RCC 7860 (cell line): ENCODE measurements at places on chromosomes 7 and 10.

DNA sequence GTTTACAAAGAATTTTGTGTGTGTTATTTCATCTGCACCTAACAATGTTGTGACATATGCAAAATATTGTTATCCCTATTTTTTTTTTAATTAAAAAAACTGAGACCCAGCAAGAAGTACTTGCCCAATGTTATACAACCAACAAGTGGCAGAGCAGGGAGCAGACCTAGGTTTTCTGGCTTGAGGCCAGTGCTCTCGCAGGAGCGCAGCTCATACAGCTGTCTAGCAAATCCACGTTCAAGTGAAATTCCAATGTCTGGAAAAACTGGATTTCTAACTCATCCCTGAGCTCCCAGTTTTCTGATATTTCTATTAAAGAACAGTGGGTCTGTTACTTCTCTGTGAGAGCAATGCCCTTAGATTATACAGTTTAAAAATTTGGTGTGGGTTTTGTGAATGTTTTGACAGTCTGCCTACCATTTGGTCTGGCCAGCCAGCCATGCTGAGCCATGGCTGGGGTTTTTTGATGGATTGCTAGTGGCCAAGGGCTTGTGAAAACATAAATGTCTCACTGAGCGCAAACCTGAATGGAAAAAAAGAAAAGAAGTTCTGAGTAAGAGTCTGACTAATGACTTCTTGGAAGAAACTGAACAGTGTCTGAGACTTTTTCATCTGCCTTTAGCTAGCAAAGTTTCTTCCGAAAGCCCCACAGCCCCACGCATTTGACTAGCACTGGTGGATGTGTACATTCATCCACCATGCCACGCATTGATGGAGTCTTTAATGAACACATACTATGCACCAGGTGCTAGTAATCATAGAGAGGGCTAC lies 15.4 kb upstream of the PRF1 start:
- no peak for DNase-seq

- no peak for DNase-seq
These were observed 16.6 kb downstream of the C7orf33 start for GRCh38 chr7:148607151-148607661.

DNA sequence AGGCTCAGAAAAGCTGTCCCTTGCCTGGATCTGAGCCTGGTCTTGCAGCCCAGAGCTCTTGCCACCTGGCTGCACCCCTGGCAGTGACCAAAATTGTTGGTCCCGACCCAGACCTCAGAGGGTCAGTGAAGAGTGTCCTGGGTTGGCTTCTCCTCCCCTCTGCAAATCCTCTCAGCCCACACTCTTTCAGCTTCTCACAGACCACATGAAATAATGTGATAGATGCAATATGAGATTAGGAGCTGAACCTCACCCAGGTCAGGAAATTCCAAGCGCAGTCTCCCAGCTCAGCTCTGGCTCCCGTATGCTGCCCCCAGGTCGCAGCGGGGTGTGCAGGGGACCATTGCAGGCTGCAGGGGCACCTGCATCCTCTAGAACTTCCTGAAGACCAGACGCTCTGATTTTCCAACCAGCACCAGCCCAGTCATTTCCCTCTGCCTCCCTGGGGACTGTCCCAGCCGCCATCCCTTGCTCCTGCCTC lies 19.6 kb upstream of the RET start:
- DNase-seq = no peak

- no peak for DNase-seq
These were observed 24.3 kb downstream of the NUP42 start for GRCh38 chr7:23205909-23206767.

DNA sequence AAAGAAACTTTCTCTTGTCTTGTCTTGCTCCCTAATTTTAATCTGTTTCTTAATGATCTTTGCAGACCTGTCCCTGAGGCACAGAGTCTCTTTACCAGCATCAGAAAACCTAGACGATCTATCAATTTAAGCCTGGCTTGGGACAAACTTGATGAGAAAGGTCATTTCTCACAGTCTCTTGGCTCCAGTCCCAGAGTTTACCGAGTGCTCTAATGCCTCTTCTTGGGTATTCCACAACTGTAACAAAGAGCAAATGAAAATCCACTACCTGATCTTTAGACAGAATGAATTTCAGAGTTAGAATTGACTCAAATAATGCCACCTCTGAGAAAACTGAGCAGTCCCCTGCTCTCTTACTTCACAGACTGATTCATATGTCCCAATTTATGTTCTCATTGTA lies 106.4 kb upstream of the DNAJB12 start:
- DNase-seq = no peak

DNA sequence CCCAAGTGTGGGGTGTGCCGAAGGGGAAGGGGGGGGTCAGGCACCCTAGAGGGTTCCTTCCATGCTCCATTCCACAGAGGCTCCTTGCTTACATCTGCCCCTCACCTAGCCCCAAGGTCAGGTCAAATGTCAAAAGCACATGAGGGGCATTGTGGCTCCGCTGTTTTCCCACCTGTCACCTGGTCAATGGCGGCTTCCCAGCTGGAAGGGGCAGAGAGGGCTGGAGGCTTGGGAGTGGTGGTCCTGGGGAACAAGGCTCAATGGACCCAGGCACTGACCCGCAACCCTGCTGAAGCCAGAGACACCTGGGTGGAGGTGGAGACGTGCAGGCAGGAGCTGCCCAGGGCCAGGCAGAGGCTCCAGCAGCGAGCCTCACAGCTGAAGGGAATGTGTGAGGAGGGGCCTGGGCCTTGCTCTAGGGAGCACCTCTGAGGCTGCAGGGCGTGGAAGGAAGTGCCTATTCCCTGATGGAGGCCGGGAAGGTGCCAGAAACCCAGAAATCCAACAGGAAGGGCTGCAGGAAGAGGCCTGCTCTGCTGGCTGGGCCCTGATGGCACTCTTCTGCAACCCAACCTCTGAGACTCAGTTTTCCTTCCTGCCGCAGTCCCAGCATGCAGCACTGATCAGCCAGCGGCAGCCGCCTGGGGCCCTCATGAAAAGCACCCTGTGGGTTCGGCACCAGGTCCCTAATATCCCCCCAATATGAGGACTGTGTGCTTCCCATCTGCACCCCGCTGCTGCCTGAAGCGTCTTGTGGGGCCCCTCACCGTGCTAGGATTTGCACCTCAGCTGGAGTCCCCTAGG lies 16.0 kb downstream of the RASGEF1A start:
- DNase-seq = no peak

- peak; percentile 81 for DNase-seq
These were observed at the start of gene CHPF2 for GRCh38 chr7:151232091-151232916. Gene CHPF2, plus strand, starts transcription at chr7:151232483. Its CDS starts 1,529 bp downstream, at chr7:151234012.

DNA sequence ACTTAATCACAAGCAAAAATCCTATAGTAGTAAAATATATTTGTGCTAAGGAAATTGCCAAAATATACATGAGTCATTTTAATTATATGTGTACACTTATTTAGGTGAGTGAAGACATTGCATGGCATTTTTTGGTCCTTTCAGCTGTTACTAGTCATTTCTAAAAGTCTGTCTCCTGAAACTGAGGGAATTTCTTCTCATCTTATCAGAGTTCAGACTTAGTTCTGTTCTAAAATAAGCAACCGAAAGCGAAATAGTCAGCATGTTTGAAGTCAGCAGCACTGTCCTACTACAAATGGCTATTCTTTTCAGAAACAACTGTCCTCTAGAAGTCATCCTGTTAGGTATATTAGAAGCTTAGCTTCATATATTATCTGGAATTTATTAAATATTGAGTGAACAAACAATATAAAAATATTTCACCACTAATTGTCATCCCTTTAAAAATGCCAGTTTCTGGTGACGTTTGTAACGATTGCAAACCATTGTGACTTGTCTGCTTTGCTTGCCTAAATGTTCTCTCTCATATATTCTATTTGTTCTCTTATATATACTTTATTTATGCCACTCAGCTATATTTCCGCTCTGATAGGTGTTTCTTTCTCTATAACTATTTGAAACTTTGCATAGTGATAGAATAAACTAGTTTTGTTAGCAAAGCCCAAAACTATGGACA lies 227.4 kb upstream of the KAT6B start:
- no peak for DNase-seq

DNA sequence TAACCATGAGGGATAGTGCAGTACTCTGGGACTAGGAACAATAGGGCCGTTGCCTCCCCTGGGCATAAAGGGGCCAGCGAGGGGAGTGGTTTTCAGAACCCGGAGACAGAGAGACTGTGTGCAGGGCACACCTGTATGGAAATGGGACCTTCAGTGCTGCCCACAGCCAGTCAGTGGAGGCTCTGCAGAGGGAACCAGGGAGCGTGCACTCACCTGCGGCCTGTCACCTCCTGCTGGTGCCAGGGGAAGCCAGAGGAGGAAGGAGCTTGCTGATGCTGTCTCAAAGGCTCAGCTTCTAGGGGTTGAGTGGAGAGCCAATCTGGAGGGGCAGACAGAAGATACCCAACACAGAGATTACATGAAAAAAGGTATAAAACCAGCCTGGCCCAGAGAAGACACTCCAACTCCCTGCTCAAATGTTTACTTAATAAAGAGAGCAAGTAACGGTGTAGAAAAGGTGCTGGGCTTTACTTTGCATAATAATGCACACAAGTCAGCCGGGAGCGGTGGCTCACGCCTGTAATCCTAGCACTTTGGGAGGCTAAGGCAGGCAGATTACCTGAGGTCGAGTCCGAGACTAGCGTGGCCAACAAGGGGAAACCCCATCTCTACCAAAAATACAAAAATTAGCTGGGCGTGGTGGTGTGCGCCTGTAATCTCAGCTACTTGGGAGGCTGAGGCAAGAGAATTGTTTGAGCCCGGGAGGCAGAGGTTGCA lies 35.5 kb upstream of the WAPL start:
- DNase-seq = no peak

DNA sequence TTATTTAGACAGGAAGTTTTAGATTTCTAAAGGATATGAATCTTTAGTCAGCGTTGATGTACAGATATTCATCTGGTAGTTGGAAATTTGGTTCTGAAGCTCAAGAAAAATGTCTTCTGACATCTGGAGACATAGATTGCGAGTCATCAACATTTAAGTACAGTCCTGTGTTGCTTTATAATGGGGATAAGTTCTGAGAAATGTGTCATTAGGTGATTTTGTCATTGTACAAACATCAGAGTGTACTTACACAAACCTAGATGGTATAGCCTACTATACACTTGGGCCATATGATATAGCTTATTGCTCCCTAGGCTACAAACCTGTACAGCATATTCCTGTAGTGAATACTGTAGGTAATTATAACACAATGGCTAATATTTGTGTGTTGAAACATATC lies 49.6 kb upstream of the UBN2 start:
- no peak for DNase-seq

- DNase-seq = no peak
These were observed 647.2 kb downstream of the GRM8 start for GRCh38 chr7:126605553-126605952.

DNA sequence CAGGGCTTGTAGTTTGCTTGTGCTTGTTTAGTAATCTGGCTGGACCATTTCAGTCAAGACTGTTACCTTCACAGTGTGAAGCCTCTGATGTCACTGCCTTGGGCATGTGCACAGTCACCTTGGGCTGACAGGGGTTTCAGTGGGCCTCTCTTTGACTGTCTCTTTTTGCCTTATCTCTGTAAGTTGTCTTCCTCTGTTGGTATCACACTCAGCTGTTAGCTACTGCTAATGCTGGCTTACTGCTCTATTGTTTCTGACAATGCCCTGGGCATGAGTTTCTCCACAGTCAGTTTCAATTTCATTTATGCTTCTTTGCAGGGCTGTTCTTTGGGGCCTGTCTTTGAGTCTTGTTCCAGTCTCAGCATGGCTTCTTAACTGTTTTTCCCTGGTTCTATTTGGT lies 201.9 kb upstream of the SHH start:
- no peak for DNase-seq

DNA sequence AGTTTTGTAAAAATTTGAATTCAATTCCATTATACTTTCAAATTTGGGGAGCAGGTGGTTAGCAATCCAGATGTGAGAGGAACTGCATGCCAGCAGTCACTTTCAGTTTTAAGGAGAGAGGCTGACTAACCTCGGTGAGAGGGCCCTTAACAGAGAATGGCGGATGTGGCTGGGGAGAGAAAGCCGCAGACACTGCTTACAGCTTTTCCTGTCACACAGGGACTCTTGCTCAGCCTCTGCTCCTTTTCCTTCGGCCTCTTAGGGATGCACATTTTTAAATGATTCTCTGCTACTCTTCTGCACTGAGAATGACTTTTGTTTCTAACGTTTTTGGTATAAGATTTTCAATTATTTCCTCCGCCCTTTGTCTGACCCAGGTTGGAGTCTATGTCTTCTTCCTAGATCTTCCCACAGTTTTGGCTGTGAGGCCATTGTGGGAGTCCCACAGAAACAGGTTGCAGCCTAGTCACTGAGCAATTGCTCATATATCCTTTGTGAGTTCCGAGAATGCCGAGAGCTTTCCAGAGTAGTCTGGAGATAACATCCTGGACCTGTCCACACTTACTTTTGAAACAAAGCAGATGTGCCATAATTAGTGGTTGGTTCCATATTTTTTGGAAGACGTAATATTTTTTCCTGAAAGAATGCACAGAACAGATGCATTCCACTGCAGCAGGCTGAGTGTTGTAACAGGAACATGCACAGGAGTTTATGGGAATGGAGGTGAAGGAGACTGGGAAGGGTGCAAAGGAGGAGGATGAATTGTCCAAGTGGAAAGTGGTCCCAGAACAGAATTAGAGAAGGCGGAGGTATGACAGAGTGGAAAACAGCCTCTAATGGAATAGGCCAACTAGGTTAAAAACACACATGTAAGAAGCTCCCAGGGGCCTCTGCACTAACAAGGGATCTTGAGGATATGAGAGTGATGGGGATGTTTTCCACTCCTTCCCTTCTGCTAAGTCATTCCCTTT lies 168.0 kb upstream of the ZNF32 start:
- DNase-seq = no peak

DNA sequence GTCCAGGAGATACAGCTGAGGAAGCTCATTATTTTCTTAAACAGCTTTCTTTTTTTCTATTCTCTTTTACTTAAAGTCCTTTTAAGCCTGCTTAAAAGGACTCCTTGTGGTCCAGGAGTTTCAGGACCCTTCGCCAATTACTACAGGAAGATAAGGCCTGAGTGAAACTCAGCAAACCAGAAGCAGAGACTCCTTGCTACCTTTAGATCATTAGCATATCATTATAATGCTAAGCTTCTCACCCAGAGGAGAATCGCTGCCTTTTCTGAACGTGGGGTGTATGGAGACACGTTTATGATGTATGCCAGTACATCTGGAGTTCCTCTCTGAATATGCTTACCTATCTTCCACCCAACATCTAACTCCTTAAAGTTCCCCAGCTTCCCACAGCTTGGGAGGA lies 47.5 kb downstream of the ANKMY2 start:
- no peak for DNase-seq

GRCh38 chr10:77201135-77202106 lies 436.2 kb downstream of the KCNMA1 start:
- DNase-seq = no peak
